ENCODE measurements at places on chromosomes 3 and 15. TPM values are rescaled to one million over a fixed set of nuclear protein-coding genes. Genes with fewer than 3 reads are reported as not detected.

MYRIP gene
- 1.6 TPM for polyA plus RNA-seq

DNA sequence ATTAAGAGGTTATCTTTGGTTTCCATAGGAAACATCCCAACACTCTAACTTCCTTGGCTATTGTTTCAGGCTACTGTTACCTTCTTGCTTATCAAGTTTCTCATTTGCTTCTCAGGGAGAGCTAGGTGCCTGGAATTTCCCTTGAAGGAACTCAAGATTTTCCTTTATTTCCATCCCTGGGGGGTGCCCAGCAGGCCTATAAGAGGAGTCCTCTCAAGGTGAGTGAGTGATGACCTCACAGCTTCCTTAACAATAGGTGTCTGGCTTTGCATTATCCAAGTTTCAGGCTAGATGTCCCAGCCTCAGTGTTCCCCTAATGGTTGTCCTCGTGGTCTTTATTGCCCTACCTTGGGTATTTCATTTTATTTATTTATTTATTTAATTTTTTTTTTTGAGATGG, 12.1 kb upstream of the CTSH start:
- no peak for DNase-seq

- no peak for DNase-seq
Observed at GRCh38 chr3:159127021-159127392, 325.2 kb downstream of the MFSD1 start.

- DNase-seq, result no peak
Observed at GRCh38 chr3:162274070-162274469, 777.5 kb downstream of the OTOL1 start.

GRCh38 chr3:149004622-149005021, 13.3 kb downstream of the GYG1 start:
- peak; percentile 14 for DNase-seq

GRCh38 chr3:24972491-24972890, 455.6 kb upstream of the RARB start:
- DNase-seq, result no peak

- DNase-seq, result no peak
Observed at GRCh38 chr3:122488262-122488973, 26.3 kb downstream of the KPNA1 start.

DNA sequence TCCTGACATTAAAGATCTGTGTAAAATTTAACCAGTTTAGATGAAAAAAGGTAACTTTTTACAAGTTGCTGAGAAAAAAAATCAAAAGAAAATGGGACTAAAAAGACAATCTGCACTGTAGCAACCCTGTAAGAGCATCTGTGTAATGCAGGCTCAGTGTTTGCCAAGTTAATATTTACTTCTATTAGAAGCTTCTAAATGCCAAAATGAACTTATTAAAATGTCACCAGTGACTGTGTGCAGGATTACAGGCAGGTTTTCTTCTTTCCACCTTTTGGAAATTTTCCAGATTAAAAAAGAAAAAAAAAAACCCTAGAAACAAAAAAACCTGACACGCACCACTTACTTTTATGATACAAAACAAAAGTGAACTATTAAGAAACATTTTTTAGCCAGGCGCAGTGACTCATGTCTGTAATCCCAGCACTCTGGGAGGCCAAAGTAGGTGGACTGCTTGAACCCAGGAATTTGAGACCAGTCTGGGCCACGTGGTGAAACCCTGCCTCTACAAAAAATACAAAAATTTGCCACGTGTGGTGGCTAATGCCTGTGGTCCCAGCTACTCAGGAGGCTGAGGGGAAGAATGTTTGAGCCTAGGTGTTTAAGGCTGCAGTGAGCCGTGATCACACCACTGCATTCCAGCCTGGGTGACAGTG, 87.2 kb downstream of the TJP1 start:
- peak; percentile 12 for DNase-seq

DNA sequence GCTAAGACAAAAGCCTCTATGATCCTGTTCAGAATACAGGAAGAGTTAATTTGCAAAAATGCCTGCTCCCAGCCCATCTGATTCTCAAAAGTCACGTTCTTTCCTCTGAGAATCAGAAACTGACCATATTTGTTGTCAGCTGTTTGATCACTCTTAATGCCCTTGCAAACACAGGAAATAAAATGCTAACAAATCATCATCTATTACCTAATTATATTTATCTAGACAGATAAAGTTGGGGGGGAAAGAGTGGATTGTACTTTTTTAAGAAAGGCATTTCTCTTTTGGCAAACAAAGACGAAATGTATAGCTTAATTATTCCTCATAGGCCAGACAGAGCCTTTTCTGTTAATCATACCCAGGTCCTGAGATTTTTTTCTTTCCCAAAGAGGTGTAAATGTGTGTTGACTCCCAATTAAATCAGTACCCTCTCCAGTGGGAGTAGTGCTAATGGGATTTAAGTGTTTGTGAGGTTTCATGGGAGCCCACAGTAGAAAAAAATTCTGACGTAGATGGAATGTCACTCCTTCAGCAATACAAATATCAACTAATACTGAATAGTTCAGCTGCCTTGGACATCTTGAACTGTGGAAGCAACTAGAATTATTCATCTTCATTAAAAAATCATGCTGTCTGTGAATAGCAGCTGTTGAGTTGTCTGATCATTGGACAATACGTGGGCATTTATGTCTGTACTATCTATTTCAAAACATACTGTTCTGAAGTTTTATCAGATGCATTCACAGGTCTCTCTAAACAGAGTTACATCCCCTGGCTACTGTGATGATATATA, 22.5 kb upstream of the BNIP2 start:
- no peak for DNase-seq

Measured in left kidney (tissue), 8 donors.